ENCODE measurements at places on chromosomes 12 and 14. TPM values are rescaled to one million over a fixed set of nuclear protein-coding genes. Genes with fewer than 3 reads are reported as not detected.

GRCh38 chr12:23523339-23523738 is 426.1 kb downstream of the SOX5 start:
- DNase-seq = no peak

- DNase-seq = no peak
These were observed 454.1 kb downstream of the ATP23 start for GRCh38 chr12:58395470-58395869.

DNA sequence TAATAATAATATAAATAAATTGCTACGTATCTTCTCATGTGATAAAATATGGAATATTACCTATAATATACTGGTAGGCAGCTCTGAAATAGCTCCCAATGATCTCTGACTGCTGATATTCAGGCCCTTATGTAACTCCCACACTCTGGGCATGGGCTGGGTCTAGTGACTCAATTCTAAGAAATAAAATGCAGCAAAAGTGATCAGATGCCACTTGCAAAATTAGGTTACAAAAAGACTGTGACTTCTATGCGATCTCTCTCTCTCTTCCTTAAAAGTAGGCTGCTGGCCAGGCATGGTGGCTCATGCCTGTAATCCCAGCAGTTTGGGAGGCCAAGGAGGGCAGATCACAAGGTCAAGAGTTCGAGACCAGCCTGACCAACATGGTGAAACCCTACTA is 10.3 kb upstream of the CACNB3 start:
- DNase-seq = no peak

GRCh38 chr14:103713304-103714062 is 1.8 kb downstream of the XRCC3 start:
- DNase-seq = no peak

DNA sequence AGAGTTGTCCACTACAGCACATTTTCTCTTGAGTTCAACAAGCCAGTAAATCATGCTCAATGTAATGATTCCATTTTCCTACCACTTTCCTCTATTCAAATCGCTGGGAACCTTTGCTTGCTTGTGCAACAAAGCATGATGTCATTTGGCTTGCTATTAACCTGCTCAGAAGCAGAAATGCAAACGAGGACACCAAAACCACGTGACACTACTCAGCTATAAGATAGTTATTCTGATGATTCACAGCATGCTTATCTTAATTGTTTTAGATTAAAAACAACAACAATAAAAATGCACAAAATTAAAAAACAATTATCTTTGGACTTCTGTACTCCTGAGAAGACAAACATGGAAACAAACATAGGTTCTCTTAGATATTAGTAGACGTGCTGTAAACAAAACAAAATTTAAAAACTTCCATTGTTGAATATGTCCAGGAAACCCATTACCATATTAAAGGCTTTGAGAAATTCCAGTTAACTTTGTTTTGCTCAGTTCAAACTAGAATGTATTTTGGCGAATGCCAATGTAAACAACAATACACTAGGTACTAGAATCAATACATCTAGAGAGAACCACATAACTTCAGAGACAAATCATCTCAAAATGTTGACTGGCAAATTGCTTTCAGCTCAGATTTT is 77.5 kb upstream of the KRAS start:
- no peak for DNase-seq

- DNase-seq = no peak
These were observed 13.9 kb upstream of the TNFRSF1A start for GRCh38 chr12:6355491-6356373.

GRCh38 chr14:92863286-92864080 is 59.5 kb upstream of the CHGA start:
- no peak for DNase-seq

DNA sequence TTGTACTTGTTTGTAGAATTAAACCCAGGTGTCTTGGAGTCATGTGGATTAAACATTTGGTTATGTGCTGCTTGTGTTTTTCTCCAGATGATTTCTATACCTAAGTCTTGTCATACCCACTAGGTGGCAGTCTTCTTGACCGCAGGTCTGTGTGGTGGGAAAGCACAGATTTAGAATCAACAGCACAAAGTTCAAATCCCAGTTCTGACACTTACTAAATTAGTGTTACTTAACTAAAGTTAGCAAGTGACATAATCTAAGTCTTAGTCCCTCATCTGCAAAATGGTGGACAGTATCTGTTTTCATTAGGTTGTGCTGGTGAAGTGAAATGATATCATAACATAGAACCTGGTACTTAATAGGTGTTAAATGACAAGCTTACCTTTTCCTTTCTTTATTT is 151.0 kb upstream of the ARHGAP5 start:
- no peak for DNase-seq

DNA sequence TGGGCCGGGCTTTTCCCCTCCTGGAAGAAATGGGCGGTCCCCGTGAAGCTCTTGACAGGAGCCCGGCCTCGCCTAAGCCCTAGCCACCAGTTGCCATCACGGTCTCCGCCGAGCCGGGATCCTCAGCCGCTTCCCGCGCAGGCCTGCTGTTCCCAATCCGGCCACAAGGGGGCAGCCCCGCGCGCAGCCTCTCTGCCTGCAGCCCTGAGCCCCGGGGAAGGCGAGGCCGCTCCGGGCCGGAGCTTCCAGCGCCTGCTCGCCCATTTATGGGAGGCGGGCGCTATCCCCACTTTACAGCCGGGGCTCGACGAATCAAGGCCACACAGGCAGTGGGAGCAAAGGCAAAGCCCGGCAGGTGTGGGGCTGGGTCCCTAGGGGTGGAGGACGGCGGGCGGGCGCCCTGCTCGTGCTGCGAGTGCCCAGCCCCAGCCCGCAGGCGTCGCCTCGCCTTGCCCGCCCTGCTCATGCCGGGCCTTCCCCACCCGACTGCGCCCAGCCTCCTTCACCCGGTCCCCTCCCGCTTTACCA is 61.5 kb downstream of the LGMN start:
- peak; percentile 92 for DNase-seq

DNA sequence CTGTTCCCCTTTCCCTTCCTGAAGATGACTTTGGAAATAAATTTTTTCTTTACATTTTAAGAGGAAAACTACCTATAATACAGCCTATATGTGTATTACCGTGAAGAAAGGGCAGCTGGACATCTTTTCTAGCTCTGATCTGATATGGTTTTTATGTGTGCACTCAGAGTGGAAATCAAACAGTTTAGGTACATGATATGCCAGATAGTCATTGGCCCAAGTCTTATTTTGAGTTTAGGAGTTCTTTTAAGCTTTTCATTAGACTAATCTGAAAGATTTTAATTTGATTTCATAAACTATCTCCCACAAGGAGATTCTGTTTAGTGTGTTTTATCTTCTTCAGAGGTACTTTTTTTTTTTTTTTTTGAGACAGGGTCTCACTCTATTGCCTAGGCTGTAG is 48.8 kb downstream of the KIAA0586 start:
- no peak for DNase-seq

GRCh38 chr14:20696764-20697163 is 8.2 kb downstream of the ANG start:
- DNase-seq = no peak

DNA sequence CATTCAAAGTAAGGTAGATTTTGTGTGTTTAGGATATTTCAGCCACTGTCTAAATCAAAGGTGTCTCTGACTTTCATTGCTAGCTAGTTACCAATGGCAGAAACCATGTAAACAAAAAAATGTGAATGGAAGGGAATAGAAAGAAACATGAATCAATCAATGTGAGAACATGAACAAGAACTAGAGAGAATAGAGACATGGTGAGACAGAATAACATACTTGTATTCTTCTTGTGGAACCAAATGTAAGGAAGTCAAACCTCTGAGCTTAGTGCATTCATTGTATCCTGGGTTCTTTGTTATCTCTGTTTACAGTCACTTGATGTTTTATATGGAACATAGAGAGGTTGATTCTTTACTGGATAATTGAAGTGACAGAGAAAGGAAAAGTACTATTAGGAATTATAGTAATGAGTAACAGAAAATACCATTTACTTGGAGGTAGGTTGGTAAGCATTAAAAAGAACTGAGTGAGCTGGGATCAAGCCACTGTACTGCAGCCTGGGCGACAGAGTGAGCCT is 2.6 kb upstream of the WNK1 start:
- no peak for DNase-seq

DNA sequence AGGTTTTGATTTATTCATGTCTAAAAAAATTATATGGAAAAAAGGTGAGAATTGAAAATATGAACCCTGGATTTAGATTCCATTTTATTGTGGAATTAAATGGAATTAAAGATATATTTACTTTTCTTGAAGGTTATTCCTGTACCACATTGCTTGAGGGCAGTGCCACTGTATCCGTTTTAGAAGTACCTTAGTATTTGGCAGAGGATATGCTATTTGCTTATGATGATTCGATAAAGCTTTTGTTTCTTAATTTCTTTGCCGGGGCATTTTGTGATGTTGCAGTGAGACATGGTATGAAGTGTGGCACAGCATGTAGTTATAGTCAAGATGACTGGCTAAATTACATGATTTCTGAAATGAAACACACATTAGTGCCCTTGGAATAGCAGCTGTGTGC is 7.6 kb downstream of the TMTC2 start:
- DNase-seq = no peak

DNA sequence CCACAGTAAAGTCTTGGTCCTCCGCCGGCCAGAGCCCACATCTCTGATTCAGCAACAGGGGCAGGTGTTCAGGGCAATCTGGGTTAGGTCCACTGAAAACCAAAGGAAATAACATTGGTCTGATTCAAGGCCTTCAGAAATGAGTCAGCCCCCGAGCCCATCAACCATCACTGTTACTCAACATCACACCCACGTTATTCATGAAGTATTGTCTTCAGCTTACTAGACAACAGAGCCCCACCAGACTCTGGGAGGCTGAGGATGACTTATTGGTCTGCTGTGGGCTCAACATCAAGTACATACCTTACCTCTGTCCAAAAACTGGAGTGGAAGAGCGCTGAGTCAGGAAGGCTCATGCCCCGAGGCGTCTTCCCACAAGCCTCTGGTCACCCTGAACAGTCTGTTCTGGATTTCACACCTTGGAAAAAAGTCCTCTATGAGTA is 97.5 kb downstream of the ZFP36L1 start:
- peak; percentile 33 for DNase-seq

GRCh38 chr14:75307700-75308379 is 29.2 kb downstream of the FOS start:
- DNase-seq = no peak

- no peak for DNase-seq
These were observed 42.8 kb upstream of the RNASE3 start for GRCh38 chr14:20848316-20848954.

- no peak for DNase-seq
These were observed 42.3 kb downstream of the BRAP start for GRCh38 chr12:111643427-111643826.

- DNase-seq = no peak
These were observed 229.8 kb downstream of the ALX1 start for GRCh38 chr12:85509857-85510256.

DNA sequence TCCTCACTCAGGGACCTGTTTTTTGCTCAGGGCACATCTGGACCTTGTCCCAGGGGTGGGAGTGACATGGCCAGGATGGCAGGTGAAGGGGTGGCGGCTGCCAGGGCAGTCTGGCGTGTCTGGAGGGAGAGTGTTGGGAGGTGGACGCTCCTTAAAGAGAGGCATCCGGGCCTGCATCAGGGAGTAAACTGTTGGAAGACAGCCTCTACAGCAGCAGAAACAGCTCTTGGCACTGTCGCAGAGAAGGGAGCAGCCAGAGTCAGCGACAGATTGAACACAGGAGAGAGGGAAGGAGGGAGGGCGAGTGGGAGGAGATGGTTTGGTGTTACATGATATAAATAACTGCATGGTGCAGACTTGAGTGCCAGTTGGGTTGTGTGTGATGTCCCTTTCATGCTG is 52.8 kb downstream of the IGF1 start:
- no peak for DNase-seq

- DNase-seq = no peak
These were observed 1.6 kb downstream of the CBLN3 start for GRCh38 chr14:24427537-24428508.

Gene SIX1
- 92.0 TPM for total RNA-seq

Gene NTS
- not detected for total RNA-seq

Gene BICDL1
- 0.26 TPM for total RNA-seq

Gene B4GALNT3
- total RNA-seq = 3.5 TPM

Gene ACACB
- total RNA-seq = 5.9 TPM

Gene TAS2R42
- not detected for total RNA-seq

Gene SPIC
- not detected for total RNA-seq

Gene TMEM117
- total RNA-seq = 20.0 TPM

Gene EGLN3
- total RNA-seq = 2.8 TPM

Gene RIN3
- total RNA-seq = 18.8 TPM

Gene RFX4
- total RNA-seq = not detected

Gene KRT2
- not detected for total RNA-seq

Gene AQP5
- total RNA-seq = not detected
